Erythroblast (primary cell): ENCODE measurements at places on chromosomes 4 and X.

- DNase-seq, result peak; percentile 49
Measured at GRCh38 chr4:102860611-102861324, 8.0 kb upstream of the CISD2 start.

DNA sequence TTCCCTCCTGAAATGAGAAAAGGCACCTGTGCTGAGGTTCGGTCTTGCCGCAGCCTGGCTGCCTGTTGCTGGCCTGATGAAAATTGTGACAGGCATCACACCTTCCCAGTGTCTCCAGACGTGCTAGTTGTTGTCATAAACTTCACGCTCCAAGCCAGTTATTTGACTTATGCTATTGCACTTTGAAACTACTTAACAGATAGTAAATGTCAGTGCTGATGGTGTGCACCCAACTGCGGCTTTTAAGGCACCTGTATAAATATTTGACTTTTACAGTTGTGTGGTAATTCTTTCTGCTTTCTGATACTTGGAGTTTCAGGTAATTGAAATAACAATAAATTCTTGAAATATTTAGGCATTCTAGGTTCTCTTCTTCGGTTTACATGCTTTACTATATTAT, 1.8 kb downstream of the WWC2 start:
- DNase-seq, result peak; percentile 14

- no peak for DNase-seq
Measured at GRCh38 chr4:122909683-122910082, 12.7 kb downstream of the NUDT6 start.

GRCh38 chr4:32789026-32789608, 2068.9 kb downstream of the PCDH7 start:
- DNase-seq, result no peak
